GM12865 (cell line): ENCODE measurements at places on chromosomes 7 and 10.
A peak's percentile ranks its signal among the peaks of the same experiment; 100 is the strongest.

DNA sequence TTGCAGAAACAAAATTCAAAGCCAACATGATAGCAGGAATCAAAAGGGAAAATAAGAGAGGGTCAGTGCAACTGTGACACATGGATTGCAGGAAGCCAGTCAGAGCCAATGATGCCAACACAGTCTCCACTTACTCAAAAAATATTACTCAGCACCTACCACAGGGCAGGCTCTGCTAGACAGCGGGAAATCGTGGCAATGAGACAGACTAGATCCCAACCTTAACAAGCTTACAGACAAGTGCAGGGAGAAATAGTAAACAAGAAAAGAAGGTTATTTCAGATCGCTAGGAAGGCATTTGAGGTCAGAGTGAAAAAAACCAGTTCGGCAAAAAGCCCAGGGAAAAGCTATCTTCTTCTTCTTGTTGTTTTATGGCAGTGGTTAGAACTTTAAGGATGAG lies 45.2 kb upstream of the NPFFR1 start:
- DNase-seq, result no peak

- DNase-seq, result no peak
Measured at GRCh38 chr7:32289651-32290414, 200.3 kb downstream of the LSM5 start.

GRCh38 chr7:90621747-90622140 lies 25.6 kb downstream of the CDK14 start:
- DNase-seq, result no peak

GRCh38 chr10:3784510-3785250 lies at the start of gene KLF6:
KLF6 (minus strand) TSS chr10:3785209; CDS start chr10:3785014, 195 bp downstream.
- peak; percentile 60 for DNase-seq

DNA sequence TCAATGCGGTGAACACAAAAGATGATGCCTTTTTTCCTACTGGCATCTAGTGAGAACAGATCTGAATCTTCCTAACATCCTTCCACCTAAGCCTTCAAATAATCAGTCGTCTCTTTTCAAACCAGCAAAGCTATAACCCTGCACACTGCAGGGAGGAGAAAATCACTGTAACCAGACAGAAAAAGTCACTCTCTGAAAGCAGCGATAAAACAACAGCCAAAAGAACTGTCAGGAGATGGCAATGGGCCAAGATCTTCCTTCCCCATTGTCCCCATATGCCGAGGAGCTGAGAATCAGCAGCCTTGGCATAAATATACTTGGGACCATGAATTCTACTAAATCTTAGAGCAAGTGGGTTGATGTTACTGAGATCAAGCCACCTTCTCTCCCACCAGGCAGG lies 13.1 kb downstream of the FZD9 start:
- no peak for DNase-seq

- DNase-seq, result no peak
Measured at GRCh38 chr7:26153823-26154783, 2.1 kb downstream of the NFE2L3 start.

- DNase-seq, result peak; percentile 41
Measured at GRCh38 chr7:32036557-32036956, 33.6 kb downstream of the PDE1C start.

- no peak for DNase-seq
Measured at GRCh38 chr7:36281945-36282717, 107.5 kb upstream of the ANLN start.

DNA sequence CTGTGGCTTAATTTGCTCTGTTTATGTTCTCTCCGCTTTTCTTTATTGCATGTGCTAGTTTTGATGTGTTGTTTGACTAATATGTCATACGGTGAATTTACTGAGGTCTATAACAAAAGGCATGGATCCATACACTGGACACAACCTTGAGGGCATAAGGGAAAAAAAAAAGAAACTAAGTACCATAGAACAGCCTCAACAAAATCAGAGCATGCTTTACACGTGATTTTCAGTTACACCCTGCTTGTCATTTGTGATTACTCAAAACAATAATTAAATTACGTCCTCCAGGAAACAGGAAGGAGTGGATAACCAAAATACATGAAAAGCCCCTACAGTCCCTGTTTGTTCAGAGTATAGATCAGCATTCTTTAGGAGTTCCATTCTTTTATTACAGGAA lies 150.5 kb downstream of the CRPPA start:
- DNase-seq, result no peak

- no peak for DNase-seq
Measured at GRCh38 chr7:46786995-46787394, 794.9 kb downstream of the TNS3 start.

- DNase-seq, result no peak
Measured at GRCh38 chr7:111108000-111108399, 17.1 kb downstream of the LRRN3 start.

GRCh38 chr7:16509829-16510228 lies 16.8 kb upstream of the LRRC72 start:
- no peak for DNase-seq

GRCh38 chr7:123836656-123837055 lies 8.3 kb upstream of the HYAL4 start:
- DNase-seq, result no peak

- DNase-seq, result no peak
Measured at GRCh38 chr10:22897371-22897770, 30.5 kb upstream of the ARMC3 start.

DNA sequence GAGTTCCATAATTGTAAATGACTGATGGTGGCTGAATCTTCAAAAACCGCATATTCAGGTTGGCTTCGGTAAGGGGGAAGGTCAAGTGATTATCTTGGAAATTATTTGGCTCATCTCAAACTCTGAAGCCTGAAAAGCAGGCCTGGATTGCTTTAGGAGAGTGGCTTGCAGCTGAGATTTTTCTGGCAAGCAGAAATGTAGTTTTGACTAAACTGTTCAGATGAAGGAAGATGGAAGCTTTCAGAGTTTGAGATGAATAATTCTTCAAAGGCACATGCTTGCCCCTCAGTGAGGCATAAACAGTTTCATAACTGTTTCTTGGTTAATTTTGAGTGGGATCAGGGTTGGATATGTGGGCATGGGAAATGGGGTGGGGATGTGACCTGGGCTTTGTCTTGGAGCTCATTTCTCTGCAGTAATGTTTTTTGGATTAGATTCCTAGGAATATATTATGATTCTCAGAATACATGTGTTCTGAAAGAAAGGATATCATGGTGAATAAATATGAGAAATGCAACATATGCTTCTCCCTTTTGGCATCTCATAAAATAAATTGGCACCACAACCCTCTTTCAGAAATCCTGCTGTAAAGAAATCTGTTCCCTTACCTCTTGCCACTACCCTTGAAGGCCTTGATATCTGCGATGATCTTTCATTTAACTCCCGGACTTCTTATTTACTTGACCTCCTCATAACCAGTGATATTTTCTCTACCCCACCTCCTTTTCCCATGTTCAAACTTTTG lies 469.2 kb downstream of the ADRA2A start:
- no peak for DNase-seq

- DNase-seq, result peak; percentile 40
Measured at GRCh38 chr7:105098863-105099515, 85.0 kb downstream of the KMT2E start.

- no peak for DNase-seq
Measured at GRCh38 chr7:78014401-78014800, 215.8 kb downstream of the PHTF2 start.

DNA sequence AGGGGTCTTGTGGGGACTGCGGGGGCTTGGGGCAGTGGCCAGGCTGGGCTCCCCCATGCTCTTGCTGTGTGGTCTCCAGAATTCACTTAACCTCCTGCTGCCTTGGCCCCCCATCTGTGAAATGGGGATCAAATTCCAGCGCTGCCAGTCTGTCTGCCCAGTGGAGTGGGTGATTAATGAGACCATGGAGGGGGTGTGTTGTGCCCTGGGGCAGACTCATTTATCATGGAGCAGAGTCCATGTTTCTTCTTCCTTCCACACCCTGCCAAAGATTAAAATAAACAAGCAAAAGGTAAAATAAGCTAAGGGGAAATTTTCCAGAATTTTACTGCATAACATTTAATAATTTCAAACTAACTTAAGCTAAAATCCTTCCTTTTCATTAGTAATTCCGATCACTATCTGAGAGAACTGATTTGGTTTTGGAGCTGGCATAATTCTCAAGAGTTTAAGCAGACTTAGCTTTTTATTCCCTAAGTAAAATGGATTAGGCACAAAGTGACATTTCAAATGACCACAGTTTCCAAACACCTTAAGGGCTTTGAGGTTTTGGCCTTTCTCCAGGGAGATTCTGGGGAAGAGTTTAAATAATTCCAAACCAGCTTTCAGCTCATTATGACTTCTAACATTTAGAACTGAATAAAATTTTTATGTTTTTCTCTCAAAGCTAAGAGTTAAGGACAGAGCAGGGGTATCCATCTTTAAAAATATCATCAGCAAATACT lies 211.9 kb downstream of the CXCL12 start:
- DNase-seq, result no peak

GRCh38 chr10:132355754-132356153 lies 23.8 kb downstream of the LRRC27 start:
- DNase-seq, result no peak

DNA sequence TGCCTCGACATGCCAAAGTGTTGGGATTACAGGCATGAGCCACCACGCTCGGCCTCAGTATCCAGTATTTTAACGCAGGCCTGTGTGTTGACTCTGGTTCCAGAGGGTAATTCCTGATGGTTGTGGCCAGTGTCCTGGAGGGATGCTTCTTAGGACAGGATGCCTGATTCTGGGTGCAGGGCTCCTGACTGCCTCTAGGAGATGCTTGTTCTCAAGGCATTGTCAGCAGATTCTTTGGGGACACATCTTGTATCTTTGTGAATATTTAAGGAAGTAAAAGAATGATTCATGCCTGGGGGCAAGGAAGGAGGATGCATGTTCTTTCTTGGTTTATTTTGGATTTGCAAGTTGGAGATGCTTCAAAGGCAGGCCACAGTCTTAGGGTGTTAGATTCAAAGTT lies 2.2 kb downstream of the ZDHHC4 start:
- peak; percentile 26 for DNase-seq

- no peak for DNase-seq
Measured at GRCh38 chr7:74033372-74034311, 5.7 kb downstream of the ELN start.

- DNase-seq, result no peak
Measured at GRCh38 chr7:120170834-120171233, 102.1 kb upstream of the KCND2 start.

GRCh38 chr10:28300027-28300426 lies 2.8 kb downstream of the MPP7 start:
- DNase-seq, result no peak

DNA sequence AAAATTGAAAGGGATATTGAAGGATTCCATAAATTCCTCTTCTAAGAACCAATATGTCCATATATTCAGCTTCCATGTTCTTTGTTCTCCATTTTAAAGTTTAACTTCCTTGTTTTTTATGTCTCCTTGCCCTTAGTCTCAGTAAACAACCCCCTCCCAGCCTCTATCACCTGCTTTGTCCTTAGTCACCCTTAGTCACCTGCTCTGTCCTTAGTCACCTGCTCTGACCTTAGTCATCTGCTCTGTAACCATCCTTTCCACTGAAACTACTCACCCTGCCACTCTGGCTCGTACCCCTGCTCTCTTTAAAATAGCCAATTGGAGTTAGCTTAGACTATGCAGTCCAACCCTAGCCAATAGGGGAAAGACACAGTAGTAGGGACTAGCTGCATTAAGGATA lies 136.2 kb upstream of the TMEM106B start:
- no peak for DNase-seq

GRCh38 chr7:111765751-111766643 lies 203.7 kb upstream of the IMMP2L start:
- DNase-seq, result no peak

DNA sequence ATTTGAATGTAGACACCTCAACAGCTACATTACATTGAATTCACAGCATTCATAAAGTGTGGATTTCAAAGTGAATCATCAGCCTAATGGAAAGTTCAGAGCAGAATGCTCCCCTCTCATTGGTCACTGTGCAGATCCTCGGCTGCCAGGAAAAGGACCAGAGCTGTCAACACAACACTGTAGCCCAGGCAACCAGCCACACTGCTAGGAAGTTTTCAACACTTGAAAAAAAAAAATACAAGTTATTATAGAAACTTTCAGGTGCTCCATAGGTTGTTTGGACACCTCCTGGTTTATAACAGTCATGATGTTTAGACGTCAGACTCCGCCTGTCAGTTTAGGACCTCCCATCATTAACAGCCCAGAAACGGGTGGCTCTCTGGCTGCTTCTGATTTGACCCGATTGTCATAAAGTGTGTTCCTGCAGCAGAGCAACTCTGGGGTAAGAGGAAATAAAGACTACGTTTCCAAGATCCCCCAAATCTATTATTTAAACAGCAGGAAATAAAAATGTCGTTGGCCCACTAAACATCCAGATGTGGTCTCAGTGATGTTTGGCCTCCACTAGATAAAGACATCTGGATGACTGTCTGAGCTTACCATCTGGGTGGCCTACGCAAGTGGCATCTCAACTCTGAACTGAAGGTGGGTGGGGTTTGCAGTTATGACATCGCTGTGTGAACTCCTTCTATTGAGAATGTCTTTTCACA lies 117.4 kb downstream of the CABCOCO1 start:
- DNase-seq, result no peak

- peak; percentile 29 for DNase-seq
Measured at GRCh38 chr10:31961277-31962074, 32.8 kb upstream of the ARHGAP12 start.

GRCh38 chr10:30447125-30447799 lies 13.3 kb downstream of the MAP3K8 start:
- no peak for DNase-seq

DNA sequence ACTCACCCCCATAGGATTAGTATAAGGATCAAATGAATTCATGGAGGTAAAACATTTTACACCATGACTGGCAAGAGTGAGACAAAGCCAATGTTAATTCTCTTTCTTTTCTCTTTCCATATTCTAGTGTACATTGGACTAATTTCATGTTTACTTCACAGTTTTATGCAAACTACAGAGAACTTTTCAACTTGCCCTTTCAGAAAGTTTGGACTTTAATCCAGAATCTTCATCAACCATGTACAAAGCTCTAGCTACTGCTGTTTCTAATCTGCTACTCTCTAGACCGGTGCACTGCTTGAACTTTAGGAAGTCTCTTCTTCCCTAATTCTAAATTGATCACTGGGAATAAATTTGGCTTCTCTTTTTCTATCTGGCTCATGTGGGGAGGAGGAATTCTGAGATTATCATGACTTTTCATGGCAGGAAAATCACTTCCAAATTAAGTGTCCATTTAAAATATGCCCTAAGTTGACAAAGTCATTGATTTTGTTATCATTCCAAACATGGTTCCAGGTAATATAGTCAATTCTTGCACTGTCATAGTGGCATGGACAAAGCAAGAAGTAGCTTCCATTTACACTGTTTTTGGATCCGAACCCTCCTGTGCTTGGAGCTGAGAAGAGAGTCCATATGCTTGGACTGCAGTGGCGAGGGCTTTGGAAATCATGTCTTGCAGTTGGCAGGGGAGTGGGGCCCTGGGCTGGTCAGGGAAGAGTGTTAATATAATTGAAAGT lies 903.3 kb downstream of the CCSER2 start:
- DNase-seq, result no peak

- peak; percentile 76 for DNase-seq
Measured at GRCh38 chr7:87312215-87312865, 33.1 kb upstream of the CROT start.

- DNase-seq, result no peak
Measured at GRCh38 chr10:113997428-113997827, 46.2 kb upstream of the ADRB1 start.
